ENCODE measurements at places on chromosomes 6 and 20.

DNA sequence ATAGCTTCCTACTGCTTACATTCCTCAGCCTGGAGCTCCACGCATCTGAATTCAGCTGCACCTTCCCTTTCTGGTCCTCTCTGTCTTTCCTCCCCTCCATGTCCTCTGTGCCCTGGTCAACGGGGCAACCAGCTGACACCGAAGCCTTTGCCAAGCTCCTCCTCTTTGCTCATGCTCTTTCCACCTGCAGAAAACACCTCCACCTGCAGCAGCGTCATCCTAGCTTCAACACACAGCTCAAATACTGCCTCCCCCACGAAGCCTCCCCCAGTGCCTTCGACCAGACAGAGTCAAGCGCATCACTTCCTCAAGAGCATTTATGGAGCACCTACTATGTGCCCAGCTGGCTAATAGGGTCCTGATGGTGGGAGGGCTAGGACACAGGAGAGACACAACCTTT lies 9.2 kb downstream of the CDH22 start:
- no peak for DNase-seq

DNA sequence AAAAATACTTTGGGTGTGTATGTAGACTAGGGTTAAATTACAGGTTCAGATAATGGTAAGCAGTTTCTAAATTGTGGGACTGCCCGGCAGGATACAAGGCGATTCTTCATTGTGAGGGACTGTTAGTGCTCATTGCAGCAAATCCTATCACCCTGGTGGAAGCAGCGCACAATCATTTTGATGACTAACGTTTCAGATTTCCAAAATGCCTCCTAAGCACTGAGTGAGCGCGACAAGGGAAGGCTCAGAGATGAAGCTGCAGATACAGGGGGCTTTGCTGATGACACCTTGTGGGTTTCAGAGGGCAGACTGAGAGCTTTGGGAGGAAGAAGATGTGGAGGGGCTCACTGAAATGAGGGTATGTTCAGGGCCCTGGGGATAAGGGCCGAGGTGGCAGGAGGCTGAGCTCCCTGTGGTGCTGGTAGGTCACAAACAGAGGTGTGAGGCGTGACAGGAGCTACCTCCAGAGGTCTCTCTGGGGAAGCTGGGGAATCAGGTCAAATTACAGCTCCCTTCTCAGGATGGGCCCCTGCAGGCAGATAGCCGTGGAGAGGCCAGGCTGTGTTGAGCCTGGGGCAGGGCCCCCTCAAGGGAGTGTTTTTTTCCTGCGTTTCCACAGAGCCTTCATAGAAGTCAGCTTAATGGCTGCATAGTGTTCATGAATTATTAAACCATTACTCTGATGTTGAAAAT lies 84.5 kb upstream of the FYN start:
- no peak for DNase-seq

- no peak for DNase-seq
These were observed 14.8 kb upstream of the MAS1L start for GRCh38 chr6:29502597-29502996.

- DNase-seq = no peak
These were observed 2.5 kb downstream of the BTN3A1 start for GRCh38 chr6:26404546-26404945.

GRCh38 chr20:30485331-30486102 lies 771.9 kb upstream of the DEFB115 start:
- DNase-seq = no peak

DNA sequence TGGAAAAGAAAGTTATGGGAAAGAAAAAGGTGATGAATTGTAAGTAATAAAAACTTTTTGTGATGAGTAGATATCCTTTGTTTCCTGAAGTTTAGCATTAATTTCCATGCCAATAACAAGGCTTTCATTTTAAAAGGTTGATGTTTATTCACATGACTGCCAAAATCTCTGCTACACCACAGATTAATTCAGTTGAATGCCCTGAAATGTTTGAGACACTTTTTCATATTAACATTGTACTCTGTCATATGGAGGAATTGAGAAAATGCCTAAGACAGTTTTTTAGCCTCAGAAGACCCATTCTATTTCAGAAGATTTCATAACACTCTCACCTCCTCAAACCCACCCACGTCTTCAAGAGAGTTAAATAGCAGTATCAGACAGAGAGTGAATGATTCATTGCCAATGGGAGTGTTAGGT lies 115.5 kb downstream of the ADGRG6 start:
- no peak for DNase-seq

DNA sequence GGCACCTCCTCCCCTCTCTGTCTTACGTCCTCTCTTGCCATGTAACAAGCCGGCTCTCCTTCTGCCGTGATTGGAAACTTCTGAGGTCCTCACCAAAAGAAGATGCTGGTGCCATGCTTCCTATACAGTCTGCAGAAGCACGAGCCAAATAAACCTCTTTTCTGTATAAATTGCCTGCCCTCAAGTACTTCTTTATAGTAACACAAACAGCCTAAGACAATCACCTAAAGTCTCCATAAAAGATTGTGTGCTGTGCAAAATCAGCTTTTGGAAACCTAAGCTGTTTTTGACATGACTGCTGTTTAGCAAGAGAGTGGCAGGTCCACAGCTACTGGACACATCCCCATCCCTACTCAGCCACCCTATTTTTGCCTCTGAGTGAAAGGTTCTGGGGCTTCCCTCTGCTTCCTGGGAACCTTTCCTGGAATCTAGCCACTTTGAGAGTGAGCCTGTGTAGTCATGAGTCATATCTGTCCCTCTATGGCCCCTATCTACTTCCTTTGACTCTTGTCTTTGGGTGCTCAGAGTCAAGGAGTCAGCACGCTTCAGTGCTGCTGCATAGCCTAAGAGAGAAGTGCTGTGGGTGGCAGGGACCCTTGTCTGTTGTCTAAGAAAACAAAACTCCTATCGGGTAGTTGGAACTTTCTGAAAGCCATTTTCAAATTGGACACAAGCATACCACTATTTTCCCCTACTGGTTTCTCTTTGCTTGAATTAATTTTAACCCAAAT lies 110.0 kb downstream of the PPP1R14C start:
- no peak for DNase-seq

- DNase-seq = peak; percentile 62
These were observed 13.5 kb upstream of the TRAM2 start for GRCh38 chr6:52590152-52590891.

Measured in Right ventricle myocardium superior (tissue), 1 donor.